ENCODE measurements at places on chromosomes 7 and 10. TPM values are rescaled to one million over a fixed set of nuclear protein-coding genes. Genes with fewer than 3 reads are reported as not detected.

GRCh38 chr7:28217143-28217542, 36.5 kb upstream of the JAZF1 start:
- DNase-seq = no peak

- no peak for DNase-seq
These were observed 145.9 kb upstream of the FAM13C start for GRCh38 chr10:59508296-59508695.

GRCh38 chr7:80883154-80884025, 35.5 kb downstream of the SEMA3C start:
- DNase-seq = peak; percentile 85

Gene STEAP1B
- not detected for total RNA-seq

Gene PON3
- total RNA-seq = not detected

DNA sequence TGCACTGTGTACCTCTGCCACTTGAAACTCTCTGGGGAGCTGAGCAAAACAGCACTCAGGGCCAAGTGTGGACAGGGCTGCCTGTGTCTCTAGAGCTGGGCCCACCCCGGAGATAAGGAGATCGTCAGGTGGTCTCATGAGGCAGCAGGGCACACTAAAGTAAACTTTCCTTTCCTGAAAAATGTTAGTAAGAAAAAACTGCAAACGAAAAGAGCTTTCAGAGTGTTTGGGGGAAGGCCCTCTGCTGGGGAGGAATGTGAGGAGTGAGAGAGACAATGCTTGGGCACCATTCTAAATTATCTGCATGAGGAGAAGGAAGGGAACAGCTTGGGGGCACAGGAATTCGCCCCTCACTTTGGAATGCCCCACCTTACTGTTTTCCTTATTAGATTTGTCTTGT, 127.7 kb downstream of the ATXN7L1 start:
- peak; percentile 40 for DNase-seq

DNA sequence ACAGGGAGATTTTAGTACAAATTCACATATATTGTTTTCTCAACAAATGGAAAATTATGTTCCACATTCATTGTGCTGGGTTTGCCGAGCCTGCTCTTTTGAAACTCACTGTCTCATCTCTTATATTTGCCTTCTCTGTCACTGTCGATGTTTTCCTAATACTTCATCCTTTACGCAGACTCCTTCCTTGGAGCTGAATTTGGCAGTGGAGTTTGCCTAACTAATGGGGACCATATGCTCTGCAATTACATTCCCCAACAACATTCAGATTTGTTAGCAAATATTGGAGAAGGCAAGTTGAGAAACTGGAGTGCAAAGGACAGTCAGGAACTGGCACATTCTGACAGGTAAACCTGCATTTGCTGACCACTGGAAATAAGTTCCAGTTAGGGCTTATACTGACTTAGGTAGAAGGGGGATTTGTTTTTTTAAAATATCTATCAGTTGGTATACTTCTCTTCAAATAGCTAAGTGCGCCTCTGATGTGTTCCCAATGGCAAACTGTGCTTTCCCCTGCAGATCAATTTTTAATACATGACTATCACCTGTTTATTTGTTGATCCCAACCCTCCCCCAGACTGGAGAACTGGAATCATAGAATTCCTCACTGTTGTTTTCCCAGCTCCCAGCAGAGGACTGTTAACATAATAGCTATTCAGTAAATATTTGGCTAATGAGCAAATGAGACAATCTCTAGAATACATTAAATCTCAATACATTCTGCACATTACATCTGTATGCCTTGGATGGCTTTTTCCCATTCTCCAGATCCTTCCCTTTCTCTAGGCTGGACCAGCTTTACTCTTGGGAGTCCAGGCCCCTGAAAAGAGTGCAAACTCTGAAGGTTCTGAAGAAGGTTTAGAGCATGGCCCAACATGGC, 769.3 kb downstream of the KCNMA1 start:
- no peak for DNase-seq

GRCh38 chr7:77822269-77822668, 23.7 kb downstream of the PHTF2 start:
- no peak for DNase-seq

DNA sequence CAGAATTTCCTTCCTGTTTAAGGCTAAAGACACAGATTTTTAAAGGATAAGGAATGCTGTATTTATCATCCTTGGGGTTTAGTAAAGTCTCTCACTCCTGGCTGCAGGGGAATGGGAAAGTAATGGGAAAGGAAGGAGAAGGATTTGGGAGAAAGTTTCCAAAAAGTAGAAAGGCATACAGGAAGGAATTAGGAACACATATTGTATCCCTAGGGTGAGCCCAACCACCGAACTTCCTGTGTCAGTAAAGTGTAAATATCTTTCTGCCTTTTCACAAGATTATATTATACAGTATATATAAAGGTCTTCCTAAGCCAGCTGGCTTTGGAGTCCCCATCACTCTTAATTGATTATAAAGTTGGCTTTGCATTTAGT, 12.0 kb upstream of the UBE2D1 start:
- no peak for DNase-seq

- no peak for DNase-seq
These were observed 31.5 kb downstream of the TMEM248 start for GRCh38 chr7:66952343-66953043.

Gene ENO4
- total RNA-seq = 0.35 TPM

- DNase-seq = peak; percentile 70
These were observed 305.1 kb upstream of the CSTF2T start for GRCh38 chr10:52004342-52004949.

Gene TAS2R41
- total RNA-seq = not detected

DNA sequence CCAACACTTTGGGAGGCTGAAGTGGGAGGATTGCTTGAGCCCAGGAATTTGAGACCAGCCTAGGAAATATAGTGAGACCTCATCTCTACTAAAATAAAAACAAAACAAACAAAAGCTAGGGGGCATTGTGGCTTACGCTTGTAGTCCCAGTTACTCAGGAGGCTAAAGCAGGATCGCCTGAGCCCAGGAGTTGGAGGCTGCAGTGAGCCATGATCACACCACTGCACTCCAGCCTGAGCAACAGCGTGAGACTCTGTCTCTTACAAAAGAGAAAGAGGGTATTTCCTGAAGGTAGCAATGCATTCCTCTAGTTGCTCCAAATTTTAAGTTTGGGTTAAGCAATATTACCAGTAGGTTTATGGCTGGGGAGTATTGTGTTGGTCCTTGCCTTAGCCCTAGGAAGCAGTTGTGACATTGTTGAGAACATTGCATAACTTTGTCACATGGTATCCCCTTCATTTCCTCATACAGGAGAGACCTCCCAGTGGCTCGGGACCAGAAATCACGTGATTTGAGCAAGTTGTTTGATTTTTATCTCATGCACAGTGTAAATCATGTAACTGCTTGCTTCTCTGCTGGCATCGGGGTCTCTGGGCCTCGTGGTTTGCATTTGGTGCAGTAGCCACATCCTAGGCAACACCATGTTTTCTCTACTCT, 23.3 kb upstream of the SMARCD3 start:
- peak; percentile 86 for DNase-seq

GRCh38 chr10:44153918-44154670, 230.8 kb downstream of the CXCL12 start:
- no peak for DNase-seq

DNA sequence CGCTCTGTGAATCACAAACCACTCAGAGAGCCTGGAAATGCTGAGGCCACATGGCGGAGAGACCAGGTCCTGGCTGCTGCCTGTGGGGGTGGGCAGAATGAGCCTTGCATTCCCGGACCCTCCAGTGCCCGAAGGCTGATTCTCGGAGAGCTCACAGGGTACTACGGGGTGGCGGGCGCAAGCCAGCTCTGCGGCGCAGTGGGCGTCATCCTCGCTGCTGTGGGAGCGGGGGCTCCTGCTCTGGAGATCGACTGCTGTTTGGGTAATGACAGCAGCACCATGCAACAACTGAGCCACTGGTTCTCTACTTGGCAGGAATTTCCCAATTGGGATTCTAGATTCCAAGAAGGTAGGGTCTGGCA, 108.0 kb downstream of the PTPRN2 start:
- no peak for DNase-seq

GRCh38 chr7:116524609-116525297, at the start of gene CAV1:
CAV1 (plus strand) TSS chr7:116525036; CDS start chr7:116525063, 27 bp downstream.
- DNase-seq = peak; percentile 93

- no peak for DNase-seq
These were observed 60.4 kb upstream of the KCNIP2 start for GRCh38 chr10:101903827-101904550.

GRCh38 chr10:10829576-10829975, 188.1 kb upstream of the CELF2 start:
- no peak for DNase-seq

GRCh38 chr10:77541247-77541646, 96.4 kb downstream of the KCNMA1 start:
- DNase-seq = no peak

Gene CAMK1D
- total RNA-seq = 1.9 TPM

GRCh38 chr10:44419790-44420549, 35.1 kb upstream of the CXCL12 start:
- no peak for DNase-seq

Gene TSPAN33
- total RNA-seq = 13.4 TPM

DNA sequence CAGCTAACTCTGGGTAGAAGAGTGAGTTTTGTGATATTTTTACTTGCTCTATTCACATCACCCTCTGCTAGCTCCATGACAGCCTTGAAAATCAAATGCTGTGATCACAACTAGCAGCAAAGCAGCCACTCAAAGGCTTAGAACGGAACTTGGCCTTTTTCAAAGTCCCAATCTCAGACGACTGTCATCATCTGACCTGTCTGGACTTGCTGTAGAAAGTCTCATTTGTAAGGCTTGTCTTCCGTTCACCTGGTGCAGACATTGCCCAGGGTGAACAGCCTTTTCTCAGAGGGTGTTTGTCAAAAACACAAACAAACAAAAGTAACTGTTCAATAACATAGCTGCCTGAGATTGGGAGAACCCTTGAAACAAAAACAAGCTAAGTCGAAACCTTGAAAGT, 458.9 kb upstream of the ADARB2 start:
- no peak for DNase-seq

GRCh38 chr10:44385696-44386441, 972 bp upstream of the CXCL12 start:
- peak; percentile 34 for DNase-seq

Data from cardiac muscle cell (in vitro differentiated cells and primary cell).